ENCODE measurements at places on chromosomes 11 and 22.

GRCh38 chr22:30029512-30029911, 50.8 kb upstream of the HORMAD2 start:
- DNase-seq: no peak

- DNase-seq: no peak
Observed at GRCh38 chr22:43377548-43377895, 34.3 kb upstream of the MPPED1 start.

- no peak for DNase-seq
Observed at GRCh38 chr11:76241243-76242000, 35.1 kb upstream of the WNT11 start.

DNA sequence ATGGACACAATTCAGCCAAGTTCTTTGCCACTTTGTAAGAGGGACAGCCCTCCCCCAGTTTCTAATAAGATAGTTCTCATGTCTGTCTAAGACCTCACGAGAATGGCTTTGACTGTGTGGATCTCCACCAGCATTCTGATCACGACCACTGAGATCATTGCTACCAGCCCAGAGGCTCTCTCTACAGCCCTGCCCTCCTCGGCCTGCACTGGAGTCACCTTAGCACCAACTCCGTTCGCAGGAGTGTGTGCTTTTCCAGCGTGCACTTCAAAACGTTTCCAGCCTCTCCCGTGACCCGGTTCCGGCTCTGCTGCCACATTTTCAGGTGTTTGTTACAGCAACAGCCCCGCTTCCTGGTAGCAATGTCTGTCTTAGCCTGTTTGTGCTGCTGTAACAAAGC, 26.2 kb downstream of the TSPAN32 start:
- DNase-seq: no peak

GRCh38 chr11:38169286-38169685, 1571.2 kb upstream of the RAG2 start:
- DNase-seq: no peak

- no peak for DNase-seq
Observed at GRCh38 chr11:46330563-46331281, 16.5 kb upstream of the DGKZ start.

- DNase-seq: no peak
Observed at GRCh38 chr11:114061048-114061680, 1.7 kb downstream of the ZBTB16 start.

GRCh38 chr11:119155733-119156492, 7.1 kb downstream of the ABCG4 start:
- no peak for DNase-seq

Data from AG04449 (cell line).